ENCODE measurements at places on chromosomes 2 and 18. TPM values are rescaled to one million over a fixed set of nuclear protein-coding genes. Genes with fewer than 3 reads are reported as not detected.
A peak's percentile ranks its signal among the peaks of the same experiment; 100 is the strongest.

DNA sequence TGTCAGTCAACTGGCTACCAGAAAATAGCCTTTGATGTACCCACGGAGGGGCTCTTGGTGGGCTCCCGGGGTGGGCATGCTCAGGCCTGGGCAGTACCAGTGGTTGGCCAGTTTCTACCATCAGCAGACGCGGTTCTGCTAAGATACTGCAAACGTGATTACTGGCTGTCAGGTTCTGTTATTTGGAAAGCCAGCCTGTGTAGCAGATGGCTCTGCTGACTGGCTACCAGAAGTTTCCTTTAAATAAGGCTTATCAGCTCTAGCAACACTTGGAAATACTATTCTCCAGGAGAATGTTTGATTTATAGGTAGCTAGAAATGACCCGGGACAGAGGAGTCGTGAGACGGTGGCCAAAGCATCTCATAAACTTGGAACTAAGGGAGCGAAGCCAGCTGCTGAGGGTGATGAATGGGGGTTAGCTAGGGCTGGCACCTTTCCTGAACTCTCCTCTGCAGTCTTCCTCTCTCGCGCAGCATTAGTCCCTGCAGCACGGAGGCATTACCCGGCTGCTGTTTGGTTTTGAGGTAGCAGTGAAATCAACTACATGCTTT, 171.9 kb downstream of the AGAP1 start:
- no peak for DNase-seq

DNA sequence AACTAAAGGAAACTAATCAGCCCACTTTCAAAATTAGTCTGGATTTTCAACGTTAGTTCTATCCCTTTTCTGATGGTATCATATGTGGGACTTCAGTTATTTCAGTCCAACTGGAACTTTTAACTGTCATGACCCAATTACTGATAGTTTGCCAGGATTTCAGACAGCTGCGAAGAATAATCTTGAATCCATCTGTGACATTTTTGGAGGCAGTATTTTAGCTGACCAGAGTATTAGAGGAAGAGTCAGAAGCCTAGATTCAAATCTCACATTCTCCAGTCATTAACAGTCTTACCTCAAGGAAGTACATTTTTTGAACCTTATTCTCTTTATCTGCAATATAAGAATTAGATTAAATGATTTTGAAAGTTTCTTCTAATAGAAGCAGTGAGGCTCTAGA, 81.3 kb downstream of the PTRHD1 start:
- no peak for DNase-seq

DNA sequence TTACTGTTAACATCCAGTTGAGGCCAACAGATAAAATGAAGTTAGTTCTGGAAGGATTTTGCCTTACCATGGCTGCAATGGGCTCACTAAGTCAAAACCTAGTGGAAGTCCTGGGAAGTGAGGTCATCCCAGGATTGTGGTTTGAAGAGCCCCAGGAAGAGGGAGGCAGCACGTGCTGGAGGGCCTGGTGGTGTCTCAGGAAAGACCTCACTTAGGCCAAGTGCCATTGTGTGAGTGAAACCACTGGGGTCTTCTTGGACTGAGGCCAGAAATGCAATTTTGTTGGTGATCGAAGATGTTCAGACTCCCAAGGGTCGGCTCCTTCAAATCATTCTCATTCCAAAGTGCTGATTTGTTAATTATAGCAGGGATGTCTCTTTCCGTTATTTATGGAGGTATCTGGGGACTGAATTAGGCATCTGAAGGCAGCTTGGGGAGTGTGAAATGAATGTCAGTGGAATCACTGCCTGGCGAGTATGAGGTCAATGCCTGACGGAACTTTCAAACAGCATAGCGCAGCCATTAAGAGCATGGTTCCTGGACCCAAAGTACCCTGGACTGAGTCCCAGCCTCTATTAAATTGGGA, 60.0 kb downstream of the IL1R2 start:
- no peak for DNase-seq

- no peak for DNase-seq
Measured at GRCh38 chr2:67626656-67627055, 229.5 kb downstream of the ETAA1 start.

GRCh38 chr18:33010149-33010548, 237.3 kb upstream of the KLHL14 start:
- no peak for DNase-seq

GRCh38 chr18:28820353-28820752, 643.4 kb upstream of the CDH2 start:
- no peak for DNase-seq

GRCh38 chr18:62788876-62789275, 73.5 kb downstream of the PHLPP1 start:
- DNase-seq = no peak

GRCh38 chr2:96116424-96116878, at the start of gene ADRA2B:
TSS of gene ADRA2B (minus strand) at chr2:96116571. CDS start at chr2:96116149, 422 bp downstream.
- no peak for DNase-seq

DNA sequence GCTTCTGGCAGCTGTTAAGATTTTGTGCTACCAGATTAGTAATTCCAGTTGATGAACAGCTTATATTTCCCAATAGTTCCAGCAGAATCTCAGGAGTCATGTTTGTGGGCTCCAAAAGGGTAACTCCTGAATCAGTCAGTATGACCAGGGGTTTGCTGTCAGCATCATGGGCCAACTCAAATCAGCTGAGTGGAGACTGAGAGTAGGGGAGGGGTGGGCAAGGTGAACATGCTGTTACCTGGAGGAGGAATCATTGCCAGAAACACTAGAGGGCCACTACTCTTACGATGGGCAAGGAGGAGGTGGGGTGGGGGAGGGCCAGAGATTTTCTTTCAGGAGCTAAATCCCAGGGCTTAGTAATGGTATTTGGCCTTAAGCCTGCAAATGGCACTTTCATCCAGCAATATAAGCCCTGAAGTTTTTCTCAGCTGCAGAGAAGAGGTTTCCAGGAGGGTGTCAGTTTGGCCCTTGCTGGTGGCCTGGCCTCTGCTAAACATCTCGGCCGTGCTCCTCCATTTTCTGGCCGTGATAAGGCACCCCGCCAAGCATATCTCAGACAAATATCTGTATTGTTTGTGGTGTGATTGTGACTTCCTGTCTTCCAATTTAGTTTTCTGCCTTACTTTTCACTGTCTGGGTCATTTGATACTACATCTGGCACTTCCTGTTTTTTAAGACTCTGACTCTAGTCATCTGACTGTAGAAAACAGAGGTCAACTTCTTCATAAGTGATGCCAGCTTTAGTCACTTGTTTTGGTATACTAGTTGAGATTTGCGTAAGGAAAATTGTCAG, 120.5 kb upstream of the CXCR4 start:
- no peak for DNase-seq

DNA sequence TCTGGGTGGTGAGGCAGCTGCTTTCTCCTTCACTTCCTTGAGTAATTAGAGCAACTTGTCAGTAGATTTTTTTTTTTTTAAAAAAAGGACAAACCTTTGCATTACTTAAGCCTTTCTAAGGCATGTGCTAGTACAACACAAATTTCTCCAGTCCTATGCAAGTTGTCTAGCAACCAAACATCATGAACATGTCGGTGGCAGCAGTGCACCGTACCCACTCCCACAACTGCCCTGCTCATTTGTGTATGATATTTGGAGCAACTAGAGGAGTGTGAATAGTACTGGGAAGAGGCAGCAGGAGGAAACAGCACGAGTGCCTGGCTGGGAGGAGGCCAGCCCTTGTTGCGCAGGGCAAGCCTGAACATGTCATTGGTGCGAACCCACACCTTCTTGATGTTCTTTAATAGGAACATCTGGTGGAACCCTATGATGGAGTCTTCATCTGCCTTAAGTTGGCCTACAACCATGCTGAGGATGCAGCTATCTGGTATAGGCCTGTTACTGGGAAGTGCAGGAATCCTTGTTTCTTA, 238.3 kb downstream of the TDRD15 start:
- no peak for DNase-seq

GRCh38 chr2:81196383-81196851, 891.9 kb upstream of the LRRTM1 start:
- DNase-seq = peak; percentile 59

- no peak for DNase-seq
Measured at GRCh38 chr2:60551240-60552077, 2.0 kb downstream of the BCL11A start.

DNA sequence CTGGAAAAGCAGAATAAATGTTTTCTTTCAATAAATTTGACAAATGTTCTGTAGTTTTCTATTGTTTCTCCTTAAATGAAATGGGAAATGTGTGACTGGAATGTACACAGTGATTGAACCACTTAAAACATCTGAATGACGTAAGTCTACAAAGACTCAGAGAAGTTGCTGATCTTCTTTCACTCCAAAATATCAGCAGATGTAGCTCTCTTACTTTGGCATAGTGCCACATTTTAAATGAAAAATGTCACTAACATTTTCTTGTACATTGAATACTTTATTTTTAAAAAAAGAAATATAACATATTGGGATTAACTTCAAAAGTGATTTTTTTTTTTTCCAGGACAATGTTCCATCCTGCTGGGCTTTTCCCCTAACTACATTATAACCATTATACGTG, 565.6 kb downstream of the TMEM182 start:
- no peak for DNase-seq

DNA sequence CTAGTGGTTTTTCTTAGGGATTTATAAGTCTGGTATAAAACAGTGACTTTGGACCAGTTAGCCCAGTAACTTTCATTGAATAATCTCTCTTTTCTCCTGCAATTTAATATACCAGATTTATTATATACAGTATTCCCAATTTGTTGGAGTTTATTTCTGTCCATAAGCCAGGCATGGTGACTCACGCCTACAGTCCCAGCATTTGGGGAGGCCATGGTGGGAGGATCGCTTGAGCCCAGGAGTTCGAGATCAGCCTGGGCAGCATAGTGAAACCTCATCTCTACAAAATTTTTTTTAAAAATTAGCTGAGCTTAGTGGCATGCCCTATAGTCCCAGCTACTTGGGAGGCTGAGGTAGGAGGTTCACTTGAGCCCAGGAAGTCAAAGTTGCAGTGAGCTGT, 26.7 kb downstream of the CNNM4 start:
- no peak for DNase-seq

DNA sequence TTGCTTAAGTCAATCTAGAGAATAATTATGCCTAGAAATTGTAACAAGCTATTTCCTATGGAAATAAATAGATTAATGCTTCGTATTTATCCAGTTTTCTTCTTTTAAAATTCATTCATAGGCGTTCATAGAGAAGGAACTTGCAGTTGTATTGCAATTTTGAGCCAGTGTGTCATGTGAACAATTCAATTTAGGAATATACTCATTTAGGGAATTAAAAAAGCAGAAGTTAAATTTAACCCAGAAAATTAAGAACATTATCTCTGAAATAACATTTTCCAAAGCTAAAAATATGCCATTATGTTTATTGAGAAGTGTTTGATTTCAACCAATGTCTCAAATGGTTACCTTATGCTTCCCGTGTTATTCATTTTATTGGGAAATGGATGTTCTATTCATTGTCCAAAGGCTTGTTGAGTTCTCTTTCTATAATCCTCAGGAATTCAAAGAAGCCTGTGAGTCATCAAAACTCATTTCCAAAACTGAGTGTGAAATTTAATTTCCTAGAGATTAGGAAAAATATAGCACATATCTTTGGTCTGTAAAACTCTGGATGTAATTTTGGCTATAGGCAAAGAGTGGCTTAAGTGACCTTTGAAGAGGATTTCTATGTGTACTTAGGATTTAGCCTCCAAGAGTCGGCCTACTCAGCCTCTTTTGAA, 99.7 kb downstream of the SLC8A1 start:
- DNase-seq = no peak

GRCh38 chr2:134391751-134392160, 137.9 kb downstream of the MGAT5 start:
- no peak for DNase-seq

DNA sequence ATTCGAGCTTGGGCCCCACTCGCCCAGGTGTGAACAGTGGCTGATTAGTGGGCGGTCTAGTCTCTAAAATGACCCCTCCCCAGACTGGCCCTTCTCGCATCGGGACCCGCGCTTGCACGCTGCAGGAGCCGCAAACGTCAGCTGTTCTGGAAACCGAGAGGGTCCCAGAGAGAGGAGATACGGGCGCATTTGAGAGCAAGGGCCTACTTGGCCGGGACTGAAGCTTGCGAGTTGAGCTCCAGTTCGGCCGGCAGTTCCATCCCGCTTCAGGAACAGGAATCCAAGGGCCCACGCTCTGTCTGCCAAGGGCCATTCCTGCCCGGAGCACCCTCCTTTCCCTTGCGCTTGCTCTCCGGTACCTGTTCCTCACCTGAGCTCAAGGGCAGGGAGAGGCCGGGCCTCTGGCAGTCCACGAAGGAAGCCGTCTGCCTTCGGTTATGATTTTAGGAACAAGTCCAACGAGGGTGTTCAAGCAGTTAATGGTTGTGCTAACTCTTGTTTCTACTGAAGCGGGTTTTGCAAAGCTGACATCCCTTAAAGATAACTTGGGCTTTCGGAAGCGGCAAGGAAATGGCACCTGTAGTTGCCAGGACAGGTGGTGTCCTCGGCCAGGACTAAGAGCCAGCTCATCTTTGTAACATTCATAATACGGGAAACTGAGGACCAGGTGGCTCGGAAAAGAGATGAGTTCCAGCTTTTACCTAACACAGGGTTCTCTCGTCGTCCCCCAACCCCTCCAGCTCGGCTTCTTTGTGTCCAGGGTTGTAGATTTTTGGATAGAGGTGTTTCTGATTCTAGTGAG, 3.9 kb upstream of the DLX1 start:
- DNase-seq = no peak

DNA sequence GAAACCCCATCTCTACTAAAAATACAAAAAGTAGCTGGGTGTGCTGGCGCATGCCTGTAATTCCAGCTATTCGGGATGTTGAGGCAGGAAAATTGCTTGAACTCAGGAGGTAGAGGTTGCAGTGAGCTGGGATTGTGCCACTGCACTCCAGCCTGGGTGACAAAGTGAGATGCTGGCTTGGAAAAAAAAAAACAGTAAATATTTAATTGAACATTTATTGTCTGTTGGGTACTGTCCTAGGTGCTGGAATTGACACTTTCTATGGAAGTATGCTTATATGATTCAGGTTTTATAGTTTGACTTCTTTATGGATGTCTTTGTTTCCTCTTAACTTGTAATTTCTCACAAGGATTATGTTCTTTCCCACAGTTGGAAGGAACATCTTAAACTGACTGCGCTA, 633.1 kb upstream of the SETBP1 start:
- DNase-seq = no peak

DNA sequence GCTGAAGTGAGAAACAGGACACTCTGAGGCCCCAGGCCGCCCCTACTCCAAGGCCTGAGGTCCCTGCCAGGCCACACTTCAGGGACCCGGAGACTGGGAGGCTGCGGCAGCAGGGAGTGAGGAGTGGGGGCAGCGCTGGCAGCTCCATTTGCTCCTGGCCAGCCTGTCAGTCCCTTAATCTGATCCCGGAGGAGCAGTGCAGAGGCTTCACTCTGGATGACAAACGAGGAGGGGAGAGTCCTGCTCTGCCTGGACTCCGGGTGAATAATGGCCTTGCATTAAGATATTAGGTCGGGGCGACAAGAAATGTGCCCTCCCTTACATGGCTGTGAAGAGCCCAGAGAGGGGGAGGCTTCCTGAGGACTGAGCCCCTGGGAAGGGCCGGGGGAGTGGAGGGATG, 14.3 kb upstream of the PRSS56 start:
- DNase-seq = no peak

The DRC1 gene
- total RNA-seq = not detected

The HOXD4 gene
- 7.2 TPM for total RNA-seq

The ST6GAL2 gene
- total RNA-seq = 15.5 TPM

The TUBA4A gene
- 25.6 TPM for total RNA-seq

The TRIM54 gene
- total RNA-seq = 0.52 TPM

The PSTPIP2 gene
- total RNA-seq = 8.9 TPM

The PJVK gene
- 5.0 TPM for total RNA-seq

The NMUR1 gene
- 7.4 TPM for total RNA-seq

The KCTD1 gene
- total RNA-seq = 9.2 TPM

The TMEFF2 gene
- total RNA-seq = not detected

The ORMDL1 gene
- 42.0 TPM for total RNA-seq

The SLC20A1 gene
- total RNA-seq = 43.6 TPM

The TRIB2 gene
- 34.5 TPM for total RNA-seq

The FAM228A gene
- total RNA-seq = 2.2 TPM

The ABCG8 gene
- total RNA-seq = not detected
